ENCODE measurements at places on chromosomes 1 and 21.

DNA sequence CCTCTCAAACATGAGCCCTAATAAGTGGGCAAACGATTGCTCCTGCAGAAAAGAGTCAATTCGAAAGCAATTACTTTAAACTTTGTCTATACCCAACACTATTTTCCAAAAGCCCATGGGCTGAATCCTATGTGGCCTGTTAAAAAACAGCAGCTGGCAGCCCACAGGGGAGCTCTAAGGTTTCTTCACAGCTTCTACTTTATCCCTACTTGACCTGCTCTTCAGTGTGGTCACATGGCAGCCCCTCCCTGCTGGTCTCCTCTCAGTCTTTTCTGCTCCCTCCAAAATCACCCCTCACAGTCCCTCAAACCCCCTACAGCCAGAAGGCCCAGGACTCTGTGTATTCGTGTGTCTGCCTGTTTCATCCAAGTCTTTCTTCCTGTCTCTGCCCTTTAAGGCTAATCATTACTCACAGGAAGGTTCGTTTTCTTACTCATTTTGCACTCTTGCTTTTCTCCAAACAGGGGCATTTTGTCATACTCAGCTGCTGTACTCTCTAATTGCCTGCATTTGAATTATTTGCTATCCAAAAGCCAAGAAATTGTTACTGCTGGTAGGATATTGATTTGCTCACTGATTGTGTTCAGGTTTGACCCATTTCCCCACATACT is 62.4 kb upstream of the FAM3B start:
- peak; percentile 56 for DNase-seq

DNA sequence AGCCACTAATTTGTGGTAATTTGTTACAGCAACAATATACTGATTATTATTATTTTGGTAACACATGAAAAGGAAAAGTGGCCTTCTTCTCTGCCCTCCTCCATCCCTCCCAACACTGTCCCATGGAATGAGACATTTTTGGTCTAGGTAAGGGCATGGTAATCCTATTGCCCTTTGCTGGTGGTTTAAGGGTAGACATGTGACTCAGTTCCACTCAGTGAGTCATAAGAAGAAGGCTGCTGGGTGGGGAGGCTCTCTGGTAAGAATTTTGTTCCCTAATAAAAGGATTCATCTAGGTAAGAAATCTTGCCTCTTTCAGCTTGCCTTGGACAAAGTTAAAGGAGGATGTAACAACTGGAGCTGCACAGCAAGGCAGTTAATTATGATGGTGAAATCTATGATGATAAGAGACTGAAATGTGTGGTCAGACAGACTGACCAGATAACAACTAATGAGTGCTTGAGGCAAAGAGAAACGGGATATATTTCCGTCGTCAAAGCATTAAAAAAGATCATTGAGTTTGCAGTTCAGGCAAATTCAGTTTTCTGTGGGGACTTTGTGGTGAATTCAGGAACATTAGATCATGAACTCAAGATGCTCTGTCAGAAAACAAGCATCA is 232.0 kb upstream of the KCNK2 start:
- DNase-seq, result peak; percentile 59

GRCh38 chr21:39346671-39347331 is 2.1 kb downstream of the HMGN1 start:
- no peak for DNase-seq

- DNase-seq, result peak; percentile 22
Observed at GRCh38 chr21:14916676-14917141, 148.1 kb downstream of the NRIP1 start.

DNA sequence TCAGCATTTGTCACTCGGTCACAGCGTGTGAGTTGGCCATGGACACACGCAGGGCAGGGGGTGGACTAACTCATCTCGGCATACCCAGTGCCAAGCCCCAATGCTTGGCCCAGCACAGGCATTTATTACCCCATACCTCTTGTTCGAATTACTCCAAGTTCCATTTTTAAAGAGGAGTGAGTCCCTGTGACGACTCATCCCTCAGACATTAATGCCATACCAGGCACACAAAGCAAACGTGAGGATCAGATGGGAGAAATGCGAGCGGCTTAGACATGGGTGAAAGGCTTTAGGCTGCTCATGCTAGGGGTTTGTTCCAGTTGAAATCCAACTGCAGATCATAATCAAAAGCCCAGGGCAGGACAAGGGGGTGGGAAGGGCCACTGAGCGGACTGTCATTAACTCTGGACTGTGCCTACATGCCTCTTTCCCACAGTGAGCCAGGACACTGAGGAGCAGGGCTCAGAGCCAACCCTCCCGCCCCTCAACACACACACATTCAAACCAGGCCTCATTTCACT is 118.5 kb upstream of the NGF start:
- peak; percentile 31 for DNase-seq

DNA sequence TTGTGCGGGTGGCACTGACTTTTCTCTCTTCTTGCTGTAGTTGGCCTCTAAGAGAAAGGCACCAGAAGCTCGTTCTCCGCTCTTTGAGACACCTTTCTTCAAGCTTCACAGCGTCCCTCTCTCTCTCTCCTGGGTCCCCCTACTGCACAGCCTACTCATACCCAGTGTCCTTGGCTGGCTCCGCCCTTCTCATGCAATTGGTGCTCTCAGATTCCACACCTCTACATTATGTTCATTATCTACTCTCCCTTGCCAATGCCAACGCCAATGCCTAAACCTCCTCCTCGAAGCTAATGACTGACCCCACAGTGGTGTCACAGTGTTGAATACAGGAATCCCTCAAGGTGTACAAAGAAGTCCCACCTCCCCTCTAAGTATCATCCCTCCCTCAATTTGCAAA is 4.8 kb upstream of the DNAJC28 start:
- DNase-seq, result no peak

DNA sequence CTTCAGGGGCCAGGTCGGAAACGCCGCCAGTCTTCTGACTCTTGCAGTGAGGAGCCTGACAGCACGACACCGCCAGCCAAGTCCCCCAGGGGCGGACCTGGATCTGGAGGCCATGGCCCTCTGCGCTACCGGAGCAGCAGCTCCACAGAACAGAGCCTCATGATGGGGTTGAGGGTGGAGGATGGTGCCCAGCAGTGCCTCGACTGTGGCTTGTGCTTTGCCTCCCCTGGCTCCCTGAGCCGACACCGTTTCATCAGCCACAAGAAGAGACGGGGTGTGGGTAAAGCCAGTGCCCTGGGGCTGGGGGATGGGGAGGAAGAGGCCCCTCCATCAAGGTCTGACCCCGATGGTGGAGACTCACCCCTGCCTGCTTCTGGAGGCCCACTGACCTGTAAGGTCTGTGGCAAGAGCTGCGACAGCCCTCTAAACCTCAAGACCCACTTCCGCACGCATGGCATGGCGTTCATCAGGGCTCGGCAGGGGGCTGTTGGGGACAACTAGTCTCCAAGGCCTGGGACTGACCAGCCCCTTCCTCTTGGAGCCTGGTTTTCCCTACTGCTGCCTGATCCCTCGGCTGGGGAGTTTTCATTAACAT is 8.7 kb downstream of the ZNF687 start:
- no peak for DNase-seq

GRCh38 chr1:171081314-171081753 is 9.4 kb upstream of the FMO3 start:
- DNase-seq, result peak; percentile 81

DNA sequence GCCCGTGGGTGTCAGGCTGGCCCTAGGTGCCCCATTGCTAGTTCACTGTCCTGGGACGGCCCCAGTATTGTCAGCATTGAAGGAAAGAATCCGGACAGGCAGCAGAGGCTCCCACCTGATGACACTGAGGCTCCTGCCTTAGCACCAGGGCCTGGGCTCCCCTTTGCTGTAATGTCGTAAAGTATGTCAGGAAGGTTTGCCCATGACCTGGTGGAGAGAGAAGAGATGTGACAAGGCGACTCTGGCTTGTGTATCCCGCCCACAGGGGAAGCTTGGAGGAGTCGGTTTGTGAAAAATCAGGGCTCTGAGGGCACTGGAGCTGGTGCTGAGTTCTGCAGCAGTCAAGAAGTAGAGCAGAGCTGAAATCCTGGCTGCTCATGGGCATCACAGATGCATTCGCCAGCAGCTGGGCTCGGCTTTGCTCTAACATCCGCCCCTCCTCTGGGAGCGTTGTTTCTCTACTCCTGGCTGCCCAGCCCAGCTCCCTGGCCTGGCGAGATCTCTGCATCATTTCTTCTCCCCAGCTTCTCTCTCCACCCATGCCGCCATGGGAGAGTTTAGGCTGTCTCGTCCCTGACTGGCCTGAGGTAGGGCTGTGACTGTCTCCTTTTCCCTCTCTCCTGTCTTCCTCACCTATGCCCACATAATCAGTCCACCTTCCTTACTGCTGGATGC is 74.1 kb downstream of the ADARB1 start:
- no peak for DNase-seq

- DNase-seq, result no peak
Observed at GRCh38 chr1:69455718-69456117, 112.0 kb upstream of the LRRC7 start.

GRCh38 chr1:87045761-87046304 is 131.4 kb downstream of the HS2ST1 start:
- peak; percentile 20 for DNase-seq

GRCh38 chr1:213790565-213790964 is 197.2 kb upstream of the PROX1 start:
- no peak for DNase-seq

GRCh38 chr1:183301239-183301638 is 115.2 kb downstream of the LAMC2 start:
- DNase-seq, result no peak

- DNase-seq, result no peak
Observed at GRCh38 chr1:64472040-64472376, 2.1 kb downstream of the CACHD1 start.

GRCh38 chr1:148318123-148318903 is 164.8 kb downstream of the PPIAL4G start:
- no peak for DNase-seq
